HEK293T (cell line): ENCODE measurements at places on chromosomes 3 and 15.

GRCh38 chr3:156109989-156110388 is 10.4 kb upstream of the KCNAB1 start:
- DNase-seq: no peak

- no peak for DNase-seq
Measured at GRCh38 chr3:142353571-142353970, 94.3 kb downstream of the XRN1 start.

GRCh38 chr3:41216993-41217392 is 17.7 kb downstream of the CTNNB1 start:
- no peak for DNase-seq

GRCh38 chr3:3125977-3126376 is 763 bp upstream of the TRNT1 start:
- DNase-seq: no peak

- no peak for DNase-seq
Measured at GRCh38 chr3:157092230-157092629, 67.7 kb downstream of the CCNL1 start.

DNA sequence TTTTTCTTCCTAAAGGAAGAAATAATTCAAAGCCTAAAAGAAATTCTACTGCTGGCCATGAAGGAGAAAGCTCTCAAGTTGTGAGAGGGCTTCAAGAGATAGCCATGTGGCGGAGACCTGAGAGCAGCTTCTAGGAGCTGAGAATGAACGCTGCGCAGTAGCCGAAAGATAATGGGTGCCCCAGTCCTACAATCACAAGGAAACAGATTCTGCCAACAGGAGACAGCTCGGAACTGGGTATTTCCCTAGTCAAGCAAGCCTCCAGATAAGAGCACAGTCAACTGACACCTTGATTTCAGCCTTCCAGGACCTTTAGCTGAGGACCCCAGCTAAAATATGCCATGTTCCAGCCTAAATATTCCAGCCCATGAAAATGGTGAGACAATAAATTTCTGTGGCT is 824.1 kb downstream of the FHIT start:
- DNase-seq: no peak

GRCh38 chr3:188578576-188579363 is 424.8 kb downstream of the LPP start:
- no peak for DNase-seq

GRCh38 chr15:48653216-48653615 is 7.7 kb upstream of the FBN1 start:
- no peak for DNase-seq

- no peak for DNase-seq
Measured at GRCh38 chr15:90869601-90870353, 1.4 kb downstream of the FURIN start.

GRCh38 chr15:71252740-71253047 is 137.4 kb downstream of the THSD4 start:
- DNase-seq: no peak

DNA sequence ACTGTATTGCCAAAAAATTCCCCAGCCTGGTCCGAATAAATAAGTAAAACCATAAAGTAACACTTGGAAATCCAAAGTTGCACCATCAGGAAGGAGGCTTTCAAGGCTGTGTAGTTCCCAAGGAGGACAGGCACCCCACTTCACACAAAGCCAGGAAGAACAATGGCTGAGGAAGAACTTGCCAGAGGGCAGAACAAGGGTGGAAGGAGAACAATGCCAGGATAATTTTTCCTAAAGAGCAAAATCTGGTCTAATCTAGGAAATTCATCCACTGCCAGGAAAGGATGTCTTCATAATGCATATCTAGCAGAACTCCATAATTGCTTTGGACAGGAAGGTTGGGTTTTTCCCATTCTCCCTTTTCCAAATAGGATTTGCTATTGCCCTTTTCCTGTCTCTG is 15.7 kb upstream of the ARID3B start:
- DNase-seq: no peak

- DNase-seq: no peak
Measured at GRCh38 chr3:71022551-71023335, 560.8 kb downstream of the FOXP1 start.

GRCh38 chr3:127674101-127674721 is 1.5 kb downstream of the ABTB1 start:
- DNase-seq: no peak

DNA sequence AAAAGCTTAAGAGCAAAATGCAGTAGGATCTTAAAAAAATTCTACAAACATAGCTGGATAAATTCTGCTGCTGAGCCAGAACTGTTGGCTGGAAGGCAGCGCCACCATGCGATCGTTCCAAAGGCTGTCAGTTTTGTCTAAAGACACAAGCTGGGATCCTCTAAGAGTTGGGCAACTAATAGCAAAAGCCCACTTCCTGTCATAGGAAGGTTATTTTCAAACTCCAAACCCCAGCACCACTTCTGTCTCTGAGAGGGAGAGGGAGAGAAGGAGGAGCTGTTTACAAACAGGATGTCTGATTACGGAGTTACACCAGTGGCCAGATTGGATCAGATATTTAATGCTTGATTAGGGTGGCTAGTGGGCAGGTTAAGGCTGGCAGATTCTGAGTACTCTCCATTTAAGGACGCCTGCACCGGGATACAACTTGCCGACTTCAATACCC is 44.0 kb downstream of the EIF4E3 start:
- DNase-seq: peak; percentile 64

GRCh38 chr3:14451844-14452739 is 49.7 kb downstream of the SLC6A6 start:
- peak; percentile 27 for DNase-seq

- DNase-seq: no peak
Measured at GRCh38 chr3:47016934-47017435, 37.5 kb downstream of the NBEAL2 start.

DNA sequence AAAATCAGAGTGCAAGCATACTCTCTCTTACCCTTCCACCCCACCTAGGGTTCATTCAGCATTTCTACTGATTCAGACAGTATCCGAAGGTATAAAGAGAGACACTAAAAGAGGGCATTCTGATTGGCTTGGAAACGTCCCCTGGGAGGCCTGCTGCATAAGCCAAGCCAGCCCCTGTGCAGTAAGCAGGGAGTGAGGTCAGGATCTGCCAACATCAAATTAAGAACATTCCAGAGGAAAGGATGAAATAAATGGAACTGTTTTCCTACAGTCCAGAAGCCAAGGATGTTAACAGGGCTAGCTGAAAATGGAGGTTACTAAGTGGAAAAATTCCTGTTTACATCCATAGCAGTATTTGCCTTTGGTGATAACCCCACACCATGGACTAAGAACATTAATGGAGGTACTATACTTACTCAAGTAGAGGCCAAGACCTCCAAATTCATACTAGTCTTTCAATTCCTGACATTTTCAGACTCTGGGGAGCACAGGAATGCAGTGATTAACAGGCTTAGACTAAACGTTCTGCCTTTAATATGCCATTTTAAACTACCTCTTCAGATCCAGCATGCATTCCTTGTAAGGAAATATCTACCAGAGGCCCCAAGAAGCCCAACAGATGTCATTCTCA is 34.5 kb downstream of the NPTN start:
- no peak for DNase-seq

DNA sequence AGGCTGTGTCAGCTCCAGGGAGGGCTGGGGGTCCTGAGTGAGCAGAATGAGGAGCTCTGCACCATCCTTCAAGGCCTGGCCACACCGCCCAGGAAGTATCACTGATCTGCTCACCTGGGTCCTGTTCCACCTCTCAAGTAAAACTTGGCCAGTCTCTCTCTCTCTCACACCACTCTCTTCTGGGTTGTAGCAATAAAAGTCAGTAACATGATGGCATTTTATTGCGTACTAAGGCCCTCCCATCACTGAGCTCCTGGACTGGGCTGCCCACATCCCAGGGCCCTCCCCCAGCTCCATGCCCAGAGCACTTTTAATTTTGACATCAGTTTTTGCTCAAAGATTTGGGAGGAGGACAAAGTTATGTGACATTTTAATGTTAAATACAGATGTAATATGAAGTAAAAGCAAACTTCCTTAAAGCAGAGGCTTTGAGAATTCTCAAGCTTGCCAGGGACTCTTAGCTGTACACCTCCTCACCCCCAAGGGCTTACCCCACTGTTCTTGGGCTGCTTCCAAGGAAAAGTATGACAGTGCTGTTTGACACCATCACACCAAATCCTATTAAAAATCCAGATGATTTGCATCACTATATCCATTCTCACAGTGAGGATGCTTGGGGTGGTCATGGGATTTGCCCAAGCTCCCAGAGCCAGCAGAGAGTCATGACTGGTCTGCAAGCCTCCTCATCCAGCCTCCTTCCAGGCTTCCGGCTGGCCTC is 105.1 kb upstream of the SLCO2A1 start:
- no peak for DNase-seq

DNA sequence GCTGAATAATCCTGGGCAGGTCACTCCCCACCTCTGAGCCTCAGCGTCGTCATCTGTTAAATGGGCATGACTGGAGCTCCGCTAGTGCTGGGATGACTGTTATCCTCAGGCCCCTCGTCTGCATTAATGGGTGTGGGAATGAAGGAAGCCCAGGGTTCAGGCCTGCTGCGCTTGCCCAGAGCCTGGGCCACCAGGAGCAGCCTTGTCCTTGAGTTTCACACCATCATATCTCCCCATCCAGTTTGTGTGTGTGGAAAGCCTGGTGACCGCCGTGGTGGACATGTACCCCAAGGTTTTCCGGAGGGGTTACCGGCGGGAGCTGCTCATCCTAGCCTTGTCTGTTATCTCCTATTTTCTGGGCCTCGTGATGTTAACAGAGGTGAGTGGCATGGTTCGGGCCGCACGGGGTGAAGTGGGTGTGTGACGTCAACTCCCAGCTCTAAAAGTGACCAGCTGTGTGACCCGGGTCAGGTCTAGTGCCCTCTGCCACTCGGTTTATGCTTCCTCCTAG is 63.5 kb upstream of the SLC6A1 start:
- no peak for DNase-seq
